ENCODE measurements at places on chromosomes 6 and 20.

GRCh38 chr20:25227317-25227831 is 20.5 kb upstream of the PYGB start:
- DNase-seq, result no peak

GRCh38 chr6:81298751-81299150 is 453.7 kb downstream of the TENT5A start:
- no peak for DNase-seq

DNA sequence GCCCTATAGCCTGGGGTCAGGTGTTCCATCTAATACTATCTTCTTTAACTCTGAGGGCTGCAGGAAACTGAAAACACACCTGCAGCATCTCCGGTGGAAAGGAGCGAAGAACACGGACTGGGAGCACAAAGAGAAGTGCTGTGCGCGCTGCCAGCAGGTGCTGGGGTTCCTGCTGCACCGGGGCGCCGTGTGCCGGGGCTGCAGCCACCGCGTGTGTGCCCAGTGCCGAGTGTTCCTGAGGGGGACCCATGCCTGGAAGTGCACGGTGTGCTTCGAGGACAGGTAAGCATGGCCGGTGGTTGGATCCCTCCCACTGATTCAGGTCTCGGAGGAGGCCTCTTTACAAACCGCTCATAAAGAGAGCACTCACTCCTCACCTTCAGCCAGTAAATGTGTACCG is 15.5 kb downstream of the SYTL3 start:
- no peak for DNase-seq

DNA sequence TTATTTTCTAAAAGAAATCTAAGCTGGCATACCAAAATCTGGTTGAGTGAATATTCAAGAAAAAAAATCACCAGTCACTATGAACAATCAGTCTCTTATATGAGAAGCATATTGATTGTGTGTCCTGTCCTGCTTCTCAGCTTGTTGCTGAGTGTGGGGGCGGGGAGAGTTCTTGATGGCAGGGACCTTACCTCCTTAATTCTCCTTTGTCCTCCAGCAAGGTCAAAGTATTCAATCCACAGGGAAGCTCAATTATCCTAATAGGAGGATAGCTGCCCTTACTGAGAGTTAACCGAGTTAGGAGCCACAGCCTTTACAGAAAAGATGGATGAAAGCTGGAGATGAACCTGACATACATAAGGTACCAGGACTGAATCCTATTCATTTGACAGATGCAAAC is 154.0 kb downstream of the LY86 start:
- no peak for DNase-seq

DNA sequence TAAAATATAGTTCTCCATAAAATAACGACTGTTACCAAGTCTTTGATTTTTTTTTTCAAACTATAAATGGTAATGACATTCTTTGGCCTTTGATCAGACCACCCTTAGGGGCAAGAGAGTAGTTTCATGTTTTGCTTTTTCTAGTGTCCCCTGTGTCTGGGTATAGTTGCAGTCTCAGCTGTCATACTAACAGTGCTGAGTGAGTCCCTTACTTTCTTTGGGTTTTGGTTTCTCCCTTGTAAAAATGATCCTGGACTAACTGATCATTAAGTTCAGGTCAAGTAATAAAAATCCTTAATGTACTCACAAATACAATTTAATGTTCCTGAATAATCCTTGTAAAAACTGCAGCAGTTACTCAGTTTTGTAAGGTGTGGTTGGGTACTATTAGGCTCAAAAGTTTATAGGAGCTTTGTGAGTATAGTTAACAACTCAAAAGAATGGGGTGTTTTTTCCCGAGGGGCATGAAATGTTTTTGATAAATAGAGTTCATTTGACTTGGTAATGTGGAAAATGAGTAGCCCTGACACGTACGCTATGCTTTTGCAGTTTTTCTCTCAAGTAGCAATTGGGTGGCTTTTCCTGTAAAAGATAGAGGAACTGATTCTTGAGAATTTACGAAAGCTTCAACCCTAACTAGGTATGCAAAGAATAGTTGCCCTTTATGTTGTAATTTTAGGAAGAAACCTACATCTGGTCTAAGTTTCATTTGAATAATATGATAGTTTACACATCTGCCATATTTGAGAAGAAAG is 6.2 kb downstream of the PTPN1 start:
- no peak for DNase-seq

DNA sequence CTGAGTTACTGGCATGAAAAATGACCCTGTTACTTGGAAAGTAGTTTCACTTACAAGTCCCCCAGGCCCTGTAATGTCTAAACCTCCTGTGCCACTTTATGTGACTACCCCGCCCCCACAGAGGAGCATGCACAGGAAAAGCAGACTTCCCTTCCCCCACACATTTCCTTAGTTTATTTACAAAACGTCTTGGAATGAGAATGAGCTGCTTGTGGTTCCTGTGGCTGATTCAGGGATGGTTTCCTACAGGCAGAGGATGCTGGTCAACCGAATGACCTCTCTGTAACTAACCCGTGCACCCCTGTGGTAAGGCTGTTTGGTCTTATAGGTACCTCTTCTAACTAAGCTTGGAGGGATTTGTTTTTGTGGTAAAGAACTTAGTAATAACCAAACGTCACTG is 28.5 kb downstream of the RSPO3 start:
- no peak for DNase-seq

GRCh38 chr20:33753763-33754162 is 22.0 kb downstream of the ZNF341 start:
- DNase-seq, result no peak

- no peak for DNase-seq
Measured at GRCh38 chr20:44367746-44368145, 12.2 kb downstream of the HNF4A start.

GRCh38 chr6:28606424-28607391 is 81.0 kb downstream of the GPX5 start:
- DNase-seq, result no peak

DNA sequence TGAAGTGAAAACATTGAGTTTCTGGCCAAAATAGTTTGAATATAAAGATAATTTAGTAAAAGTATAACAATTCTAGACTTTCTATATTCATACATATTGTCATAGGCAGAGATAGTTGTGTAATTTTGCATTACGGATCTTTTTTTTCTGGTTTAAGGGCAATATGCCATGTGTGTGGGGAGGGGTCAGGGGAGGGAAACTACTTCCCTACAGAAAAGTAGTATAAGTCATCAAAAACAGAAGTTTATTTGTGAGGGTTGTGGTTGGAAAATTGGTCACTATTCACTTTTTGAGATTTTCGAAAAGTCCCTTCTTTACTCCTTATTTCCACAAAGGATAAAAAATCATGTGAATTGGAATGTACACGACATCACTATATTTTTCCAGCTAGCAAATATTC is 288.2 kb upstream of the PREP start:
- no peak for DNase-seq

DNA sequence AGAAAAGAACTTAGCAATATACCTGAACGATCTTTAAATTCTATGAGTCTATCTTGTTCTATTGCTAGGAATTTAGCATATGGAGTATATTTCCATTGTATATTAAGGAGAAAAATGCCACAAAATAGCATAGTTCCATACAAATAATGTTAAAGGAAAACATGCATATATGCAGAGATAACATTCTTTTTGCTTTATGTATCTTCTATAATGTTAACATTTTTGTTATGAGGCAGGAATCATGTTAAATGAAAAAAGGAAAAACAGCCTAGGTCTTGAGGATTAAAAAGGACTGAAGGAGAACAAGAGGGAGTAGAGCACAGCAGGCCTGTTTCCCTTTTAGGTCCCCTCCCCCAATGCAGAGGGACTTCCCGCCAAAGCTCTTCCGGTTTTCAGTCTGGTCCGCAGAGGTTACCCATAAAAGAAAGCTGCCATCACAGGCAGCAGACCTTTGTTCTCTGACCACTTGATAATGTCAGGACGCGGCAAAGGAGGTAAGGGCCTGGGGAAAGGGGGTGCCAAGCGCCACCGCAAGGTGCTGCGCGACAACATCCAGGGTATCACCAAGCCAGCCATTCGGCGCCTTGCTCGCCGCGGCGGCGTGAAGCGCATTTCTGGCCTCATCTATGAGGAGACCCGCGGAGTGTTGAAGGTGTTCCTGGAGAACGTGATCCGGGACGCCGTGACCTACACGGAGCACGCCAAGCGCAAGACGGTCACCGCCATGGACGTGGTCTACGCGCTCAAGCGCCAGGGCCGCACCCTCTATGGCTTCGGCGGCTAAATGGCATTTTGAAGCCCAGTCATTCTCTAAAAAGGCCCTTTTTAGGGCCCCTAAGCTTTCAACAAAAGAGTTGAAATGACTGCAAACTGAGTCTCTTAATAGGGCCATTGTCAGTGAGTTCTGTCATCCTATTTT is 108.4 kb upstream of the PRSS16 start:
- DNase-seq, result no peak

DNA sequence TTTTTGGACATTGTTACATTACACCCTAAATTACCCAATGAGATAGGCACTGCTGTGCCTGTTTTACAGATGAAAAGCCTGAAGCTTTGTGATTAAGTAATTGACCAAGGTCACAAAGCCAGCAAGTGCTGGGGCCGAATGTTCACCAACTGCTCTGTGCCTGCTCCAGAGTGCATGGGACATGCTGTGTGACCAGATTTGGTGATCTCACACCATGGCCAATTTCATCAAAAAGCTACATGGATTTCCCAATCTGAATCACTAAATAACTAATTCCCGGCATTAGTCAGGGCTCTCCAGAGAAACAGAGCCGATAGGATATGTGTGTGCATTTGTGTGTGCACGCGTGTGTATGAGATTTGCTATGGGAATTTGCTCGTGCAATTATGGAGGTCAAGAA is 228.3 kb upstream of the ECI2 start:
- no peak for DNase-seq

DNA sequence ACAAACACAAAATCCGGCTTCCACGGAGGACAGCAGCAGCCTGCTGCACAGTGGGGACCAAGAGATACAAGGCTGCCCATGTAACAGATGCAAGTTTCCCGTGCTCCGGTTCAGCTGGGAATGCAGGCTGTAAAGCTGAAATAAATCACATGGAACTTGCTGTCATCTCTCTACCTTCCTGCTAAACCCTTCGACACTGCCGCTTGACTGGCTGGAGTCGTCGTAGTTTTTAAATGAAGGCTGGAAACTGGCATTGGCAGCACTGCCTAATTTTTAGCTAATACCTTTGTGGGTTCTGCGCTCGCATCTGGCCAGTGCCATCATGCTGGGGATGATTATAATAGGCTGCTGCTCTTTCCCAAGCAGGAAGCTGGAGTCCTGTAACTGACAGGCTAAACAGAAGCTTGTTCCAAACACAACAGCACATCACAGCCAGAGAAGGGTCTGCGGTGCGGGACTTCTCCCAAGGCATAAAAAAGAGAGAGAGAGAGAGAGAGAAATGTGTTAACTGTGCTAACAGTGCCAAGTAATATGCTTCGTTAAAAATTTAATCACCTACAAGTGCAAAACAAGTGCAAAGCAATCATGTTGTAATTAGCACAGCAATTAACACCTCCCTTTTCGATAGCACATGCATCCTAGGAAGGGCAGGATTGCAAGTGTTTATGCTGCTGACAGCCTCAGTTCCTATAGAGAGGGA is 146.1 kb downstream of the TFAP2A start:
- DNase-seq, result no peak

- DNase-seq, result no peak
Measured at GRCh38 chr6:140105857-140106256, 731.4 kb upstream of the CITED2 start.

DNA sequence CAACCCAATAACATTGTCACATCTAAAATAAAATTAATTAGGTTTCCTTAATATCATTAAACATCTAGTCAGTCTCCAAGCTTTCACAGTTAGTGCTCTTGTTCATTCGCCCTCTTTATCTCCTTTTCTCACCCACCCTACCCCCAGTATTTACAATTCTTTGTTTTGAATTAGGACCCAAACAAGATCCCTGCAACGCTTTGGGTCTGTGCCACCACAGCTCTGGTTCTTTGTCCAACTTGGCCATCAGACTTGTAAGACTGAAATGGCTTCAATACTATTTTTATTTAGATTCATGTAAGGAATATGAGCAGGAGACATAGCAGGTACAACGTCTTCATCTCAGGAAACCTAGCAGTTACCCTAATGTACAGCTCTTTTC is 276.5 kb downstream of the CDKAL1 start:
- DNase-seq, result no peak

- DNase-seq, result no peak
Measured at GRCh38 chr6:127436578-127437110, 22.5 kb downstream of the KIAA0408 start.

DNA sequence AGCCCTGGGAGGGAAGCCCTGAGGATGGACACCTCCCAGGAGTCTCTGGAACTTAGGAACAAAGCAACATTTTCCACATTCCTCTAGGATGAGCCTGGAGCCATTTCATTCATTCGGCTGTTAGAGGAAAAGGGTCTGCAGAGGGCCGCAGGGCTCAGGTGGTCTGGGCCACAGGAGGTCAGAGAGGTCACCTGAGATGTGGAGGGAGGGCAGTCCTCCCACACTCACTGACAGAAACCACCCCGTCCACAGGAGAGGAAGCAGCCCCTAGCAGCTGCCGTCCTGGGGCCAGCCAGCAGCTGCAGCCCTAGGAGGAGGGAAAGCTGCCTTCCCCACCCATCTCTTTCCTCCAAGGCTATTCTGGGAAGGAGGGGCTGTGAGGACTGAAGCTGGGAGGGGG is 207.0 kb downstream of the CDC5L start:
- no peak for DNase-seq

DNA sequence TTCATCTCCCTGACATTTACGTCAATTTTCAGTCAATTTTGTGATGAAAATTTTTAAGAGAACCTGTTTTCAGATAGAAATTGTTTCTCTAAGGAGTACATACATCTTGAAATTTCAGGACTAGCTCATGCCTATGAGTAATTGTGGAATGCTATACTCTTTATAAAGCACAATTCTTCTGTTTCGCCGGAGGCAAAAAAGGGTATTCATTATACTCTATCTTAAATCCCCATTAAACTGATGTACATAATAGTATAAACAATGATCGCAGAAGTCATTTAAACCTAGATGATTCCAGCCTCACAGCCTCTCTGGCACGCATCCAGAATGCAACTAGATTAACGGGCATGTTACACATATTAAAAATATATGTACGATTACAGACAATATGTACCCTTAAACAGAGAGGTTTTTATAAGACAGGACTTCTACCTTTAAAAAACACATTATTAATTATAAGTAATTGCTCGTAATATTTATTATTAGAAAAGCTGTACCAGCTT is 62.6 kb downstream of the NRSN1 start:
- DNase-seq, result no peak

DNA sequence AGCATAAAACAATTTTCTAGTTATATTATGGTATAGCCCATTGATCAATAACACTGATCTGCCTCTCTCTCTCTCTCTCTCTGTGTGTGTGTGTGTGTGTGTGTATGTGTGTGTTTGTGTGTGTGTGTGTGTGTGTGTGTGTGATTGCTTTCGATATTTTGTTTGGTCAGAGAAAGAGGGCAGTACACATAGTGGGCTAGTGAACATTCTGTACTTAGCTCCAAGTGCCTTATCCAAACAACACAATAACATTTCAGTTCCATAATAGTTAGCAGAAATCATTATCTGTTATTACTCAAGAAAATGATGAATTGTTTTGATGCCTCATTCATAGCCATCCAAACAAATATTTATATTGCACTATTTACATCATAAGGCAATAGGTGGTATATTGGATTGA is 979.1 kb upstream of the CITED2 start:
- no peak for DNase-seq
